ENCODE measurements at places on chromosomes 3 and 15. TPM values are rescaled to one million over a fixed set of nuclear protein-coding genes. Genes with fewer than 3 reads are reported as not detected.

- no peak for DNase-seq
Observed at GRCh38 chr15:68658151-68658550, 79.4 kb downstream of the CORO2B start.

Gene ADGRG7
- total RNA-seq = not detected

- DNase-seq = no peak
Observed at GRCh38 chr3:27356976-27357375, 12.2 kb downstream of the NEK10 start.

GRCh38 chr15:77798151-77798835 is 165.6 kb upstream of the LINGO1 start:
- no peak for DNase-seq

Gene RPL22L1
- total RNA-seq = 55.6 TPM

- DNase-seq = no peak
Observed at GRCh38 chr3:184526088-184526433, 35.5 kb upstream of the EPHB3 start.

Gene SH3GL3
- not detected for total RNA-seq

Gene SCAMP5
- 5.7 TPM for total RNA-seq

GRCh38 chr3:144229953-144230352 is 258.3 kb downstream of the DIPK2A start:
- DNase-seq = no peak

Gene NEK10
- 0.61 TPM for total RNA-seq

Gene CFAP161
- total RNA-seq = not detected

- no peak for DNase-seq
Observed at GRCh38 chr3:38247366-38248035, 18.1 kb upstream of the SLC22A13 start.

Gene KBTBD13
- total RNA-seq = not detected

Gene ZFYVE19
- total RNA-seq = 12.0 TPM

Data from CD4-positive, alpha-beta T cell (primary cell).